ENCODE measurements at places on chromosomes 7 and 10.

- no peak for DNase-seq
Observed at GRCh38 chr7:25379351-25380300, 151.3 kb upstream of the NPVF start.

DNA sequence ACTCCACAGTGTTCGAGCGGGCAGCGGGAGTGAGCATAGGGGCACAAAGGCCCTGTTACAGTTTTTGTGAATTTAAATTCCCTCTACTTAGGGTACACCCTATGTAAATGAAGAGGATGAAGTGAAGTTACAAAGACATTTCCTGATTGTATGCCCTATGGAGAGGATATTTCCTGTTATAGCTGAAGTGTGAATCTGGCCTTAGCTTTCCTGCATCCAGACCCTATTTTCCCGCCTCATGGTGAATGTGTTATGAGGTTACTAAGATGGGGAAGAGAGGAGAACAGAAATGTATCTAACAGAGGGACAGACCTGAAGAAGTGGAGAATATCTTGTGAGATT lies 37.8 kb upstream of the COMMD3 start:
- no peak for DNase-seq

- no peak for DNase-seq
Observed at GRCh38 chr7:151431281-151431767, 8.6 kb downstream of the CRYGN start.

DNA sequence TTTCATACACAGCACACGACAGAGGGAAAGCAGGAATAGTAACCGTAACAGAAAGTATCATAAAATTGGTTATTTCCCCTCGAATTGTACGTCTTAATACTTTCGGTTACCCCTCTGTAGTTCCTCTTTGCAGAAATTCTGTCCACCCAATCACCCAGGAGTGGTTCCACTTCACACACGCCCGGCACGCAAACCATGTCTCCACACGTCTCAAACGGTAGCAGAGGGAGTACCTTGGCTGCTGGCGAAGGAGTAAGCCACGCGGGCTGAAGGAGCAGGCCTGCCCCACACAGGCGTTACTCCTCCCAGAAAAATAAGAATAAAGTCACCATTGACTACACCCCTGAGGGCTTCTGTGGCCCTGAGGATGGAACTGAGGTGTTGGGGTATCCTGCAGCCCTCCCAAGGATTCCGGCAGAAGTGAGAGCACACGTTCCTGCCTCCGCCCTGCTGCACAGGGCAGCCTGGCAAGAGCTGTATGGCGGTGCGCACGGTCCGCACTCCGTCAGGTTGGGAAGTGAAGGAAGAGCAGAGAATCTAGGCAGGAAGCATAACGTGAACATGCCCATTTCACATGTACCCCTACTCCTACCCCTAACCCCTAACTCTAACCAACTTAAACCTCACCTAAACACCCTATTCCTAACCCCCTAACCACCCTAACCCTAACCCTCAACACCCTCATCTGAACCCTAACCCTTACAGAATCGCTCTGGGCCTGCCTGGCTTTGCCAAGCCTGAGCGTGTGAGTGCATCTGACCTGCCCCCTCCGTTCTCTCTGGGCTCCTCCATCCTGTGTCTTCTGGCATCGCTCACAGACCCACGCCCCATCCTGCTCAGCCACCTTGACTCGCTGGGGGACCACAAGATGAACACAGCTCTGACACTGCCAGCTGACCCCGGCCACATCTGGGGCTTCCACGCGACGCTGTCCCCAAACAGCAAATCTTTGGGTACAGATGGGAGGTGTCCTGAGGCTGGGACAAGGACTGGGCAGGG lies 18.2 kb downstream of the GPR146 start:
- no peak for DNase-seq

DNA sequence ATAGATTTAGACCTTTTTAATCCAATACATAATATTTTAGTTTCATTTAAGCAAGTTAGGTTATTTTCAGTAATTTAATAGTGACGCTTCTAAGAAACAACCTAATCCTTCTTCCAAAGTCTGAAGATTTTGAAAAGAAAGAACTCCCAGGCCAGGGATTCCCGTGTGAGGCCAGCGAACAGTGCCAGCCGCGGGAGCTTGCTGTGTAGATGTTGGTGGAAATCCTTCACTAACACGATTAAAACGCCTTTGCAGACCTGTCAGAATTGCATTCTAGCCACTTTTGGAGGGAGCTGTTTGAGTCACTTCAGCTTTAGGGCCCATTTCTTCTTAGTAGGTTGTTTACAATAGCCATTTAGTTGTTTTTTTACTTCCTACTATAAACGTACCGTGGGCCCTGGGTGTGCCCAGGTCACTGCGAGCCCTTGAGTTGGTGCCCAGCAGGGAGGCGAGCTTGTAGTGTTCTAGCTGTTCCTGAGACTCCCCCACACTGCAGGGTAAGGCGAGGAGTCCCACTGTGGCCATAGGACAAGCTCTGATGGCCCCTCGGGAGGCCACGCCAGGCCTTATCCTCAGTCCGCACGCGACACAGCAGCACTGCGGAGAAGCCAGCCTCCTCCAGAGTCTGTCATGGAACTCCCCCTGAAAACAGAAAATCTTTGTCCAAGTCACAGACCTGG lies 32.3 kb downstream of the PPP2R2D start:
- DNase-seq = no peak

DNA sequence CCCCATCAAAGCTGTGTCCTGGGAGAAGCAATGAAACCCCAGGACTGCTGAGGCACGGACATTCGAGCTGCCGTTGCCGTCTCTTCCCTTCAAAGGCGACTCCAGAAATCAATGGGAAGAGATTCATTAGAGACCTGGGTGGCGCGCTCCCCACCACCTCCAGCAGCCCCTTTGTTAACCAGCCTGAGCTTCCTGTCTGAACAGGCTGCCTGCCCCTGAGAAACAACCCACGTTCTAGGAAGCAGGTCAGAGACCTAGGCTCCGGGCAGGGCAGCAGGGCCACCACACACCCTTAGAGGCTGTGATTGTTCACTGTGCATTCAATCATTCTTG lies 110.9 kb upstream of the PPIF start:
- DNase-seq = no peak

DNA sequence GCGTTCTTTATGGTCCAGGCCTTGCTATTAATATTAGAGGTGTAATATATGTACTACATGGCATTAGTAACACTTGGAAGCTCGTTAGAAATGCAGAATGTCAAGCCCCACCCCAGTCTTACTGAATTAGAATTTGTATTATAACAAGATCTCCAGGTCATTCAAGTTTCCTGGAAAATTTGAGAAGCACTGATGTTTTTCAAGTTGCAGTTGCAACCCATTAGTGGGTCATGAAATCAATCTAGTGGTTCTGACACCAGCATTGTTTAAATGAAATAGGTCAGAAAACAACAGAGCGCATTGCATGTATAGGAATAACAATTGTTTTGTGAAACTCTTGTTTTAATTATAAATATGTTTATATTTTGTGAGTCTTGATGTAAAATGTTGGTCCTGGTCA lies 28.8 kb upstream of the MICU1 start:
- no peak for DNase-seq

Measured in HepG2 (cell line).